ENCODE measurements at places on chromosomes 7 and 10.

- H3K4me3 ChIP-seq = peak overlapping the region; percentile 80
- H3K27me3 ChIP-seq = peaks cover 4% of the 10 kb centered on the region
- DNase-seq = no peak
- H3K36me3 ChIP-seq = no peaks in the 10 kb centered on the region
- H3K4me1 ChIP-seq = peaks cover 16% of the 10 kb centered on the region
These were observed 526 bp downstream of the CH25H start for GRCh38 chr10:89206402-89207180.

DNA sequence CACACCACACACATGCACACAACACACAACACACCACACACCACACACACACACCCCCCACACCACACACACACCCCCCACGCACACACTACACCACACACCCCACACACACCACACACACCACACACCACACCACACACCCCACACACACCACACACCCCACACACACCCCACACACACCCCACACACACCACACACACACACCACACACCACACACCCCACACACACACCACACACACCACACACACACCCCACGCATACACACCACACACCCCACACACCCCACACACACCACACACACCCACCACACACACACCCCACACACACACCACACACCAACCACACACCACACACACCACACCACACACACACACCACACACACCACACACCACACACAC lies 16.4 kb downstream of the UCN3 start:
- H3K4me1 ChIP-seq = peaks cover 1% of the 10 kb centered on the region
- H3K27ac ChIP-seq = no peak overlapping the region
- no peak for DNase-seq

- H3K36me3 ChIP-seq = no peaks in the 10 kb centered on the region
- H3K27ac ChIP-seq = no peak overlapping the region
- H3K4me3 ChIP-seq = no peak overlapping the region
- H3K27me3 ChIP-seq = no peaks in the 10 kb centered on the region
These were observed 203.2 kb downstream of the ARL4A start for GRCh38 chr7:12890586-12890985.

GRCh38 chr10:101859530-101859929 lies 15.9 kb upstream of the KCNIP2 start:
- DNase-seq = no peak
- H3K4me3 ChIP-seq = no peak overlapping the region
- H3K27me3 ChIP-seq = no peaks in the 10 kb centered on the region
- peaks cover 14% of the 10 kb centered on the region for H3K36me3 ChIP-seq
- no peaks in the 10 kb centered on the region for H3K4me1 ChIP-seq
- H3K27ac ChIP-seq = no peak overlapping the region

DNA sequence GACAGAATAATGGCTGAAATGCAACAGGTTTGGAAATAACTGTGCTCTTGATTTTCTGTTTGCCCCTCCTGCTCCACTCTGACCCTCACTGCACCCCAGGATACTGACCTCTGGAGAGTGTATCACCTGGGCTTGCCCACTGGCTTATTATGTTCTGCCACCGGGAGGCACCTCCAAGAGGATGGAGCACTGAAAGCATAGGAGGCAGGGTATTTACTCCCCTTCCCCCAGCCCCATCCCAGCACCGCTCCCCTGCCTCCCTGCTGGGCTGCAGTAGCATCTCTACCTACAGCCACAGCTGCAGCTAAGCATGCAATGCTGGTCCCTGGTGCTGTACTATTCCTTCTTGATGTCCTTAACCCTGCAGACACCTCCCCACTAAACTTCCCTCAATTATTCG lies 26.4 kb downstream of the RAB11FIP2 start:
- no peaks in the 10 kb centered on the region for H3K27me3 ChIP-seq
- peaks cover 29% of the 10 kb centered on the region for H3K36me3 ChIP-seq
- H3K4me1 ChIP-seq = peaks cover 3% of the 10 kb centered on the region
- H3K27ac ChIP-seq = no peak overlapping the region

- peaks cover 57% of the 10 kb centered on the region for H3K36me3 ChIP-seq
- H3K4me1 ChIP-seq = peaks cover 15% of the 10 kb centered on the region
- H3K27me3 ChIP-seq = no peaks in the 10 kb centered on the region
- no peak overlapping the region for H3K27ac ChIP-seq
These were observed 240.7 kb downstream of the ZMYND11 start for GRCh38 chr10:375815-376505.

DNA sequence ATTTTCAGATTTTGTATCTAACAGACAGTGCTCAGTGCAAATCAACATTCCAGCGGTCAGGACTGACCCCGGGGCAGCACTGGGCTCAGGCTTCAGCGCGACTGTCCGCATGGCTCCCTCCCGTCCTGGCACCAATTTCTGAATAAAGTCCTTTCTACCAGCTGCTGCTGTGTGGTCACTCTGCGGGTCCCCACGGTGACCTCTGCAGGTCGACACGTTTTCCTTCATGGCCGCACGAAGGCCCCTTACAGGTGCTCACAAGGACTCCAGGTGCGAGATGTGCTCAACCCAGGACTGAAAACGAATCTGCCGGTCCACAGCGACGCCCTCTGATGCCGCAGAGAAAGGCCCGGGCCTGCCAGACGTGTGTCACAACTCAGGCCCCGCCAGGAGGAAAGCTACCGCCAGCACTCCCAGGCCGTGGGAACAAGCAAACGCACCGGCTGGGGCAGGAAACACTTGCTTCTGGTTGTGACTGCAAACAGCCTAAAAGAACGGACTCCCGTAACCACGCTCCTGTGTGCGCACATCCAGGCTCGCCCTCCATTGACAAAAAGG lies 3.7 kb upstream of the UTF1 start:
- peaks cover 11% of the 10 kb centered on the region for H3K4me1 ChIP-seq
- H3K27me3 ChIP-seq = peaks cover 22% of the 10 kb centered on the region
- H3K36me3 ChIP-seq = no peaks in the 10 kb centered on the region
- no peak for DNase-seq

GRCh38 chr7:16268821-16269768 lies 152.2 kb downstream of the CRPPA start:
- H3K27ac ChIP-seq = no peak overlapping the region
- DNase-seq = peak; percentile 66
- H3K27me3 ChIP-seq = no peaks in the 10 kb centered on the region
- peaks cover 8% of the 10 kb centered on the region for H3K36me3 ChIP-seq
- peaks cover 2% of the 10 kb centered on the region for H3K4me1 ChIP-seq
- H3K4me3 ChIP-seq = no peak overlapping the region

DNA sequence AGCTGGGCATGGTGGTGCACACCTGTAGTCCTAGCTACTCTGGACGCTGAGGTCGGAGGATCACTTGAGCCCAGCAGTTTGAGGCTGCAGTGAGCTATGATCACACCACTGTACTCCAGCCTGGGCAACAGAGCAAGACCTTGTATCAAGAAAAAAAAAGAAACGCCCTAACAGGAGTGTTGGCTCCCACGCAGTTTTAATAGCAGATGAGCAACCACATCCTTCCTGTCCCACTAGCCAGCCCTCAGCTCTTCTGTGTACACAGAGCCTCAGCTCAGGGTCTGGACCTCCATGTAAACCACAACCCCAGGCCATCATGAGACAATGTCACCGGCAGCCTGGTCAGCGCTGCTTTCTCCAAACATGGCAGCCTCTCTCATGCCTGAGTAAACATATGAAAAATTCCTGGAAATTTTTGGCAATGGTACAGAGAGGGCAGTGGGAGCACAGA lies 108.2 kb downstream of the PIP4K2A start:
- peak overlapping the region; percentile 79 for H3K27ac ChIP-seq
- peaks cover 19% of the 10 kb centered on the region for H3K4me1 ChIP-seq
- H3K36me3 ChIP-seq = peaks cover 41% of the 10 kb centered on the region
- no peak overlapping the region for H3K4me3 ChIP-seq

GRCh38 chr7:147485660-147486210 lies 1104.8 kb upstream of the C7orf33 start:
- DNase-seq = no peak
- no peaks in the 10 kb centered on the region for H3K36me3 ChIP-seq
- H3K27ac ChIP-seq = no peak overlapping the region
- H3K27me3 ChIP-seq = no peaks in the 10 kb centered on the region
- peaks cover 2% of the 10 kb centered on the region for H3K4me1 ChIP-seq

GRCh38 chr7:89809291-89809690 lies 345.0 kb upstream of the STEAP1 start:
- H3K4me3 ChIP-seq = no peak overlapping the region
- H3K27ac ChIP-seq = no peak overlapping the region

DNA sequence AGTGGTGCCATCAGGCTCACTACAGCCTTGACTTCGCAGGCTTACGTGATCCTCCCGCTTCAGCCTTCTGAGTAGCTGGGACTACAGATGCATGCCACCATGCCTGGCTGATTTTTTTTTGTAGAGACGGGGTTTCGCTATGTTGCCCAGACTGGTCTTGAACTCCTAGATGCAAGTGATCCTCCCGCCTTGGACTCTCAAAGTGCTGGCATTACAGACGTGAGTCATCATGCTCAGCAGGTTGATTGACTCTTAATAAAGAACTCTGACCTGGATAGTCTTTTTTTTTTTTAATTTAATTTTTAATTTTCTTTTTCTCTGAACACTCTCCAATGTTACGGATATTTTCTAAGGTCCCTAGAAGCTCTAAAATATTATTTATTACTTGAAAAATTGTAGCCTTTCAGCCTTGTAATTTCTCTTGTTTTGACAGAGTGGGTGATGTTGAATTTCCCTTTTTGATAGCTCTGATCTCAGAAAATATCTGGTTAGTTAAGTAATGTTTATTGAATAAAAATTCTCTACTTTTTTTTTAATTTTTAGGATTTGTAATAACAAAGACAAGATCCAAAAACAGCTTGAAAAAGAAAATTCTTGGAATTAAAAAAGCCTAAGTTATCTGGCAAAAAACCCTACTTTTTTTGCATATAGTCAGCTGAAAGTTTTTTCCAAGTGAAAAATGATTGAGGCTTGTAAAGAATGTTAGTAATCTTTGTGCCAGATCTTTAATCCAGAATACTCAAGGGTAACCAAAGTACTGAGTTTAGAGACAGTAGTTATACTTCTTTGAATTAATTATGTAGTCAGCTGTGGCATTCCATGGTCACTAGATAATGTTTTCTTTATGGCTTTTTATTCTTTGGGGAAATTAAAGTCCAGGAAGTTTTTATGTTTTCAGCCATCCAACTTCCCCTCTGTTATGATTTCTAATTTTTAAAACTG lies 26.7 kb downstream of the TBC1D12 start:
- peak overlapping the region; percentile 76 for H3K27ac ChIP-seq
- H3K4me3 ChIP-seq = no peak overlapping the region
- no peaks in the 10 kb centered on the region for H3K36me3 ChIP-seq
- peaks cover 11% of the 10 kb centered on the region for H3K4me1 ChIP-seq

DNA sequence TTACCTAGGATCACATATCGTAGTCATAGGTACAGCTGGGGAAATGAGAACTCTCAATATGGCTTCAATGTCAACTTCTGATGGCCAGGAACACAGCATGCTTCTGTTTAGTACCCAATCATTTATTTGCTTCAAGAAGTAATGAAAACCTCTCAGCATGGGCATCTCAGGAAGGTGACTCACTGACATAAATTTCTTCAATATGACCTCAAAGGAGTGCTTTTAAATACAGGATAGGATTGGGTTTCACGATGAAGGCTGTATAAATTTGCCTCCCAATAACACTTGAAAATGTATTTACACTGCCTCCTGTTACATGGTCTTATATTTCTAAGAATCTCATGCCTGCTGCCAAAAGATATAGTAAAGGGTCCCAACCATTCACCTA lies 15.1 kb downstream of the ITGA8 start:
- DNase-seq = no peak
- no peaks in the 10 kb centered on the region for H3K4me1 ChIP-seq
- H3K27me3 ChIP-seq = peaks cover 3% of the 10 kb centered on the region
- H3K4me3 ChIP-seq = no peak overlapping the region

- no peaks in the 10 kb centered on the region for H3K36me3 ChIP-seq
- no peak overlapping the region for H3K4me3 ChIP-seq
- no peak for DNase-seq
- H3K27ac ChIP-seq = no peak overlapping the region
These were observed 469.8 kb downstream of the GLRX3 start for GRCh38 chr10:130606001-130606405.

DNA sequence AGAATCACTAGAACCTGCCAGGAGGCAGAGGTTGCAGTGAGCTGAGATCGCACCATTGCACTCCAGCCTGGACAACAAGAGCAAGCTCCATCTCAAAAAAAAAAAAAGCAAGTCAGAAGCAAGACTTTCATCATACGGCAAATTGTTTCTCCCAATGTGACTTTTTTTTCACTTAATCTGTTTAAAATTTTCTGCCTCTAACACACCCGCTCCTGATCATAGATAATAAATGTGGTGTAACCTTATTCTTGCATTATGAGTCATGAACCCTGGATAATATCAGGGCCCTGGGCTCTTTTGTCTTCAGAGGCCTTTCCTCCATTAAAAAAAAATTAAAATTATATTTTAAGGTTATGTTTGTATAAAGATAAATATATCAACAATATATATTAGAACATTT lies 111.4 kb upstream of the JCAD start:
- H3K36me3 ChIP-seq = no peaks in the 10 kb centered on the region
- no peaks in the 10 kb centered on the region for H3K4me1 ChIP-seq
- no peaks in the 10 kb centered on the region for H3K27me3 ChIP-seq
- no peak overlapping the region for H3K27ac ChIP-seq
- DNase-seq = peak; percentile 59

- H3K27me3 ChIP-seq = no peaks in the 10 kb centered on the region
- no peak overlapping the region for H3K4me3 ChIP-seq
- peak overlapping the region; percentile 82 for H3K27ac ChIP-seq
- peaks cover 4% of the 10 kb centered on the region for H3K4me1 ChIP-seq
These were observed 14.7 kb upstream of the HPS1 start for GRCh38 chr10:98461500-98461842.

DNA sequence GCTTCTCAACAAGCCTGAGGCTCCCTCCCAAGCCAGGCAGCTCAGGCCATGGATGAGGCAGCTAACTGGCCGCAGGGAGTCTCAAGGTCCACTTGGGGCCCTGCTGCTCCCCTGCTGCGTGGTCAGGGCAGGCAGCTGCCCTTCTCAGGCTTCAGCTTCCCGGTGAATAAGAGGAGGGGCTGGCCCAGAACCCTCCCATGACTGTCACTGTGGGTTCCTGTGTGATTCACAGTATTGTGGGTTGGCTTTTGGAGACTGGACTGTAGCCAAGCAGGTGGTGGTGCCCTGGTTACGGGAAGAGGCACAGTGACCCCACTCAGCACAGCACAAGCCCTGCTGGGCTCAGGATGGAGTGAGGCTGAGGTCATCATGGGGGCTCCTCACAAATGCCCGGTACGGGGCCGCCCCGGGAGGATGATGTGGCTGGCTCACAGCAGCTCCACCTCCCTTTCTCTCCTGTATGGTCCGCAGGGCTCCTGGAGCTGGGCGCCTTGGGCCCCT lies 189.8 kb downstream of the HECW1 start:
- H3K27ac ChIP-seq = peak overlapping the region; percentile 78
- H3K4me1 ChIP-seq = peaks cover 20% of the 10 kb centered on the region
- H3K36me3 ChIP-seq = no peaks in the 10 kb centered on the region

- no peak for DNase-seq
- H3K4me3 ChIP-seq = no peak overlapping the region
- H3K4me1 ChIP-seq = no peaks in the 10 kb centered on the region
- H3K36me3 ChIP-seq = no peaks in the 10 kb centered on the region
These were observed 459.4 kb downstream of the GPAM start for GRCh38 chr10:111724121-111724520.

DNA sequence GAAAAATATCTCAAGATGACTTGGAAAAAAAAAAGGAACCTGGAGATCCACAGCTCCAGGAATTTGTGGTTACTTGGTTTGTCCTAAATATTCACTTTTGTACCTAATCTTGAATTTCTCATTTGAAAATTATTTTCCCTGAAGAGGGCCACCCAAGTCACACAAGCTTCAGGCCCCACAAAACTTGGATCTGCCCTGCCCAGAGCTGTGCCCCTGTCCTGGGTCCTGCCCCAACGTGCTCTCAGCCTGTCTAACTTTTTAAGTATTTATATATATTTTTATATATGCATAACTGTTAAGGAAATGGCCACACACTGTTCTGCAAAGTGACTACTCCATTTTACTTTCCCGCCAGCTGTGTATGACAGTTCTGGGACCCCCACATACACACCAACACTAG lies 123.5 kb downstream of the ARHGAP22 start:
- DNase-seq = no peak
- H3K27ac ChIP-seq = no peak overlapping the region
- peaks cover 2% of the 10 kb centered on the region for H3K4me1 ChIP-seq
- peaks cover 70% of the 10 kb centered on the region for H3K36me3 ChIP-seq
